ENCODE measurements at places on chromosomes 7 and 10.
A peak's percentile ranks its signal among the peaks of the same experiment; 100 is the strongest.

DNA sequence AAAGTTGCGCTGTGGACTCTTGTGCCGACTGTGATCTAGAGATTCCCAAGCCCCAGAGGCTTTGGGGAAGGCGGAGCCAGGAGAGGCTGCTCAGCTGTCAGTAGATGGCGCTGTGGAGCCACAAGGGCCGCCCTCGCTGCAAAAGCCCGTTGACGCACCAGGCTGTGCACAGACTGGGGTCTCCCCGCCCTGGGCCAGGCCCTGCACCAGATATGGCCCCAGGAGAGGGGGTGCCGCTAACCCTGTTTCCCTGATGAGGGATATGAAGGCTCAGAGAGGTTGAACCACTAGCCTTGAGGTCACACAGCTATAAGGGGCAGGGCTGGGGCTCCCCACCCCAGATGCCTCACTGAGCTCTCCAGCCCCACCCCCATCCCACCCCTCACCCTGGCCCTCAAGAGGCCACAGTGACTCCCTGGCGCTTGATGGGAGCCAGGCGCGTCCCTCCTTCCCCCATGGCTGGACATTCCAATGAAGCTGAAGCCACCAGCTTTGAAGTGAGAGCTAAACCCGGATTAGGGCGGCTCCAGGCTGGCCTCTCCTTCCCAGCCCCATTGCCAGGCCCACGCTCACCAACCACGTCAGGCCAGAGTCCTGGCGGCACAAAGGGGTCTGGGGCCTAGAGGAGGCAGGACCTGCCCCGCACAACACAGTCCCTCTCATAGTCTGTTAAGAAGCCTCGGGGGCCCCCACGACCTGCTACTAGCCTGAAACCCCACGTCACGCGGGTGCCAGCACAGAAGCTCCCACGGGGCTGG lies 26.4 kb downstream of the MYL10 start:
- DNase-seq: peak; percentile 73

DNA sequence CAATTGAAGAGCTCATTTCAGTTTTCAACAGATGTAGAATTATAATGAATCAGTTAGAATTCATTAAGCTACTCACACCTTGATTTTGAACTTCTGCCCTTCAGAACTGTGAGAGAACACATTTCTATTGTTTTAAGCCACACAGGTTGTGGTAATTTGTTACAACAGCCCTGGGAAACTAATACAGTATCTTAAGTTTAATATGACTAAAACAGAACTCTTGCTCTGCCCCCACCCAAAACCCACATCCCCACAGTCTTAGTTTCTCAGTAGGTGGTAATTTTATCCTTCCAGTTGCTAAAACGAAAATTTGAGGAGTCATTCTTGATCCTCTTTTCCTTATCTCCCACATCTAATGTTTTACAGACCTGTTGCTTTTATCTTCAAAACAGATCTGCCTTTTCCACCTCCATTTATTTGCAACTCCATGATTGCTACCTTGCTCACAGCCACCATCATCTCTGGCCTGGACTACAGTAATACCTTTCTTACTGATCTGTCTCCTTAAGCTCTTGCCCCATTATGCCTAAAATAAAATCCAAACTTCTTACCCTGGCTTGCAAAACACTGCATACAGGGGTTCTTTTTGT lies 72.8 kb upstream of the NXPH1 start:
- no peak for DNase-seq

GRCh38 chr7:46282155-46282554 lies 361.1 kb upstream of the IGFBP3 start:
- DNase-seq: no peak

DNA sequence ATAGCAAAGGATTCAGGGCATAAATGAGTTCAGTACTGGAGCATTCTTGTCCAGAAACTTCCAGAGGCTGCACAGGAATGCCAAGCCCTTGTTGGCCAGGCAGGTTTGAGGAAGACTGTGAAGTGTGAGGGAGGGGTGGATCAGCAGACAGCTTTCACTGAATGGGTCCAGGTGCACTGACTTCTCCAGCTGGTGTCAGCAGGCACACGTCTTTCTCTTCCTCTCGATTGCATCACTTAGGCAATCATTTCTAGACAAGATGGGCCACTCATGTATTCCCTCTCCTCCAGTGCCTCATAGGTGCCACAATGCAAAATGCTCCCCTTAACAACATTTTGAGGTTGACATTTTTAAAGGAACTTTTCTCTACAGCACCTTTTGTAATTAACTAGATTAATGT lies 15.6 kb upstream of the PLEKHS1 start:
- no peak for DNase-seq

DNA sequence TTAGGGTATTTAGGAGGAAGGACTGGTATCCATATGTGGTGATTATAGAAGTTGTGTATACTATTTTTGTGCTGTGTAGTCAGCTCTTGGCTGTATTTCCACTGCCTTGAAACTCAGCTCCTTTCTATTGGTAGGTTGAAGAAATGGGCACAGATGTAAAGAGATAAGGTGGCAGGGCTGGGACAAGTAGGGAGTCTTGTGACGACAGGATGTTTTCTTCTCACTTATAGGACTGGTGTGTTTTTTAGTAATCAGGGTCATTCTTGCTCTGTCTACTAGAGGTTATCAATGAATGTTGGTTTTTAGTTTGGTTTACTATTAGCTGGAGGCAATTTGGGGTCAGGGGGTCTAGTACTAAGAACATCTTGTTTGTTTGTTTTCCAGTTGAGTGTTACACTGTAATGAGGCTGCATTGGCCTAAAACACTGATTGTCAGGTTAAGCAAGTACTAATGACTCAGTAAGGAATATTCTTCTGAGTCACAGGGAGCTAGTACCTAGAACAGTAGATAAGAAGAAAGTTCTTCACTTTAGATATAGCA lies 11.8 kb downstream of the UBN2 start:
- no peak for DNase-seq

- DNase-seq: no peak
Observed at GRCh38 chr7:133540096-133540860, 287.4 kb downstream of the EXOC4 start.

DNA sequence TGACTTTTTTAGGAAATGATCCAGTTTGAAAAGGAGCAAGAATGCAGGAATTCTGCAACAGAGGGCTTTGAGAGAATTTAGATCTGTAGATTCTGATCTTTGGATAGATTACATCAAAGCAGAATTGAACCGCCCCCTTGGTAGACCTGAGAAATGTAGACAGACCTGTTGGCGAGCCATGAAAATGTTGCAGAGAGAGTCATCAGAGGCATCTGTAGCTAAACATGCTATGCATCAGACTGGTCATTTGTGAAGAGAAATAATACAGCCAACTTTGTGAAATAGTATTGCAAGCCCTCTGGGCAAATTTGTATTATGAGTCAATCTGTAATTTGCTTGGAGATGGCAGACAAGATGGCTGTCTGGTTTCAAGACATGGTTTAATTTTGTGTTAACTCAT lies 4.3 kb upstream of the C1GALT1 start:
- DNase-seq: no peak

DNA sequence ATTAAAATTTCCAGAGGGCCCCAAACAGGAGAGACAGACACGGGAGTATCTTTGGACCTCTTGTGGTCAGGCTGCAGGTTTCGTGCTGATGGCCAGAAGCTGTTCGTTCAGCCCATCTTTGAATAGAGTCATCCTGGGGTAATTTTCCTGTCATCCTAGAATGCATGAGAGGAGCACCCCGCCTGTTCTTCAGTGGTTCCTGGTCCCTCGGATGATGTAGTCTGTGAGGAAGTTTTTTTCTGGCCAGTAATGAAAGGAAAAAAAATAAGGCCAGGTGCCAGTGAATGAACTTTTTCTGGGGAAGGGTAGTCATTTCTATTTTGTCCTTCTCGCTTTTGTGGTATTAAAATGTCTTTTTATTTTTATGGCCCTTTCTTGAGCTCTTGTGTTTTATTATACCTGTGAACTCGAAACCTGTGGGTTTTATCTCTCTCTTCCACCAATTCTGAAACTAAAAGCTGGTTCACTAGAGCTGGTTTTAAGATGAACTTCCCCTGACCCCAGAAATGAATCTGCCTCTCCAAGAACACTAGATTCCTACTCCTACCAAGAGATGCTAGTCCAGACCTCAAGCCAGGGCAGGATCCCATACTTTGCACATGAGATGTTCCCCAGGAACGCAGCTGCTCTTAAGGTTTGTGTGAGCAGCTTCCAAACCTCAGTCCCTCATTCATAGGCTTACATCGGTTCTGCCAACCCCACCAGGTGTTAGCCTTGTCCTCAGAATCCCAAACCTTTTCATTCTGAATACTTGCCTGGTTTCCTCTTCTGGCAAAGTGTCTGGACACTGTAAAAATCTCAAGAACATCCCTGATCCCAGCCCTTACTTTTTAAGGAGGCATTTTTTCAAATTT lies 15.4 kb upstream of the MEST start:
- DNase-seq: no peak
